ENCODE measurements at places on chromosomes 3 and 15.

- DNase-seq = no peak
Measured at GRCh38 chr15:26087881-26088280, 224.8 kb upstream of the ATP10A start.

- DNase-seq = no peak
Measured at GRCh38 chr3:190558796-190559195, 44.9 kb downstream of the IL1RAP start.

DNA sequence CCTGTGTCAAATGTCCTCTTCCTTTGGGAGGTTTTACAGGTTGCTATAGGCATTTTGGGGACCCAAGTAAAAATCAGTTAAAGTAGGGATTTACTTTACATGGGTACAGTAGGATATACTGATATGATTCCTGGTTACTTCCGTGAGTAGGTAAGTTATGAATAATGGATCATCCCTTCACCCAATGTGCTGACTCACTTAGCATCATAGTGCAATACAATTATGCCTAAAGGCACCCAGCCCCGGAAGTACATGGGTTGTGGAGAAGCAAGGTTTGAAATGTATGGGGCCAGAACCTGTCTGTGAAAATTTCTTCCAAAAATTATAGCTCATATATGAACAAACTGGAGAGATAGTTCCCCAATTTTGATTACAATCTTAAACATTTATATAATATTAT is 64.0 kb downstream of the GLB1 start:
- DNase-seq = no peak

GRCh38 chr3:194072691-194073279 is 63.2 kb upstream of the HES1 start:
- DNase-seq = no peak

- DNase-seq = peak; percentile 79
Measured at GRCh38 chr15:73950831-73951561, 24.7 kb downstream of the LOXL1 start.

GRCh38 chr3:131216801-131217200 is 164.8 kb upstream of the NUDT16 start:
- DNase-seq = no peak

- DNase-seq = no peak
Measured at GRCh38 chr15:74234598-74234875, 1.6 kb upstream of the CCDC33 start.

GRCh38 chr3:127074900-127075360 is 92.0 kb downstream of the PLXNA1 start:
- no peak for DNase-seq

DNA sequence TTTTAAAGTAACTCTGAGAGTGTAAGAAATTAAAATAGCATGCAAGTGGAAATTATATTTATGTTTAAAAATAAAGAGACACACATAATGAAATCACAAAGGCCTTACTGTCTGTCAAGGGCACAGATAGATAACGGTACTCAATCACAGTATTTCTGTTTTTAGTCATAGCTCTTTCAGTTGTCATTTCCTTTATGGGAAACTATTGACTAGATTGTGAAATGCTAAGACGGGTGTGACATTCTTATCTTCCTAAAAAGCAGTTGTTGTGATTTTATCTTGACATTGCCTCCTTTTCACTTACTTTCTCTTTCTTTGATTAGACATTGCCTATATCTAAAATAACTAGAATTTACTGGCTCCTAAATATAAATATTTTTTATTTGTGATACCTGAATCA is 100.1 kb upstream of the PLSCR5 start:
- no peak for DNase-seq

GRCh38 chr3:10688126-10688525 is 127.9 kb upstream of the SLC6A11 start:
- DNase-seq = no peak

DNA sequence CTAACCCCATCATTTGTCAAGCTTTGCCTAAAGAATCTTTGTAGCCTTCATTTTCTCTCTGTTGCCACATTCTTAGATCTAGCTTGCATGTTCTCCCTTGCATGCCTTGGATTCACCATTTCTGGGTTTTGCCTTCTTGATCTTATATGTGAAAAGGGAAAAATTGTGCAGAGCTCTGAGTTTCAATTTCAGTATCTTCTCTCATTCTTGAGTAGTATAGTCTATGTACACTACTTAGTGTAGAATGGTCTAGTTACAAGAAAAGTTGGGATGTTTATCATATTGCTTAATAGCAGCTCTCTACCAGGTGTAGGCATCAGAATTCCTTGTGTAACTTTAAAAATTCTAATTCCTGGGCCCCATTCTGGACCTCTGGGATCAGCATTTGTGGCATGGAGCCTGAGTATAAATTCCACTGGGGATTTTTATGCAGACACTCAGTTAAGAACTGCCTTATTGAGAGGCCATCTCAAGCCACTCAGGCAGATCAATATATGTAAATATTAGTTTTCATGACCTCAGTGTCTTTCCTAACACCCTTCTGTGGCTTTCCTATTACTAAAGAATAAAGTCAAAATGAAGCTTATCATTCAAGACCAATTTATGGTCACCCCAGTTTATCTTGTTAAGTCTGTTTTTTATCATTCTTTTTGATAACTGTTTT is 23.4 kb downstream of the GTF2E1 start:
- DNase-seq = no peak

- DNase-seq = no peak
Measured at GRCh38 chr15:56943403-56943802, 25.0 kb downstream of the TCF12 start.

GRCh38 chr3:153161138-153161713 is 800 bp upstream of the RAP2B start:
- DNase-seq = peak; percentile 85

- DNase-seq = no peak
Measured at GRCh38 chr3:46604127-46604526, 8.2 kb upstream of the FAM240A start.

- DNase-seq = no peak
Measured at GRCh38 chr15:50318697-50319096, 36.3 kb downstream of the GABPB1 start.

GRCh38 chr3:178456621-178457285 is 79.5 kb upstream of the KCNMB2 start:
- DNase-seq = no peak

DNA sequence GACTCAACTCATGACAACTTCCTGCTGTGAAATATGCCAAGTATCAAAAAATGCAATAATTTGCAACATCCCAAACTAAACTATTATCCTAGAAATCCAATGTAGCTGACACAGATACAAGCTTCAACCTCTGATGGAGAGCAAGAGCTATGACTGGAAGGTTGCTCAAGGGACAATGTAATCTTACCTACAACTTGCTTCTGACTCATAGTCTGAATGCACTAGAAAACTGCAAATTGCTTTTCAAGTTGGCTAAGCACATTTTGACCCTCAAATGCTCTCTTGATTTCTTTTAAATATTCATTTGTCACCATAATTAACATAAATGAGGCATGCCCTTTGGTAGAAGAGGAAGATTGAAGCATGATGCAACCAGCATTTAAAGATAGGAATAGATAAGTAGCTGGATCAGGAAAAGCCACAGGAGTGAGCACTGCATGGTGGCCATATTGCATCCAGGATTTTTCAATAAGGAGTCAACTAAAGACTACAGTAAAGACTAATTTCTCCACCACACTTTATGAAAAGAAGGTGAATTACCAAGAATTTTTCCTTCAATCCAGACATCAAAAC is 630.8 kb upstream of the GBE1 start:
- DNase-seq = no peak

- no peak for DNase-seq
Measured at GRCh38 chr3:72185549-72186399, 400.8 kb upstream of the PROK2 start.

GRCh38 chr3:18228060-18228459 is 197.1 kb downstream of the SATB1 start:
- DNase-seq = no peak

GRCh38 chr3:186421946-186422345 is 59.9 kb upstream of the DGKG start:
- no peak for DNase-seq

DNA sequence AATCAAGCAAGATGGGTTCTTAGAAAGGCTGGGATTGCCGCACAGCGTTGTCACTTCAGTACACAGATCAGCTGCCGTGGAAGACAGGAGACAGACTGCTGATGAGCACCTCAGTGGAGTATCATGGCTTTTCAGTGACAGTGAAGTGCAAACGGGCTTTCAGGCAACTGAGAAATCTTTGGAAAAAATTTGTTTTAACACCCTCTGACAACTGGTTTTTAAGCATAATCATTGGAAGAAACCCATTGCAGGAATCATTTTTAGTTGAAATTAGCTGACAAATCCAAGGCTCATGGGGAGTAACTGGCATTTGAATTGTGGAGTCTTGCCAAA is 418.8 kb downstream of the OTOL1 start:
- DNase-seq = no peak

- no peak for DNase-seq
Measured at GRCh38 chr3:183697123-183697609, 431 bp upstream of the YEATS2 start.

- DNase-seq = no peak
Measured at GRCh38 chr3:129547241-129547640, 4.3 kb downstream of the H1-8 start.

- DNase-seq = no peak
Measured at GRCh38 chr3:144516026-144516425, 544.4 kb downstream of the DIPK2A start.

DNA sequence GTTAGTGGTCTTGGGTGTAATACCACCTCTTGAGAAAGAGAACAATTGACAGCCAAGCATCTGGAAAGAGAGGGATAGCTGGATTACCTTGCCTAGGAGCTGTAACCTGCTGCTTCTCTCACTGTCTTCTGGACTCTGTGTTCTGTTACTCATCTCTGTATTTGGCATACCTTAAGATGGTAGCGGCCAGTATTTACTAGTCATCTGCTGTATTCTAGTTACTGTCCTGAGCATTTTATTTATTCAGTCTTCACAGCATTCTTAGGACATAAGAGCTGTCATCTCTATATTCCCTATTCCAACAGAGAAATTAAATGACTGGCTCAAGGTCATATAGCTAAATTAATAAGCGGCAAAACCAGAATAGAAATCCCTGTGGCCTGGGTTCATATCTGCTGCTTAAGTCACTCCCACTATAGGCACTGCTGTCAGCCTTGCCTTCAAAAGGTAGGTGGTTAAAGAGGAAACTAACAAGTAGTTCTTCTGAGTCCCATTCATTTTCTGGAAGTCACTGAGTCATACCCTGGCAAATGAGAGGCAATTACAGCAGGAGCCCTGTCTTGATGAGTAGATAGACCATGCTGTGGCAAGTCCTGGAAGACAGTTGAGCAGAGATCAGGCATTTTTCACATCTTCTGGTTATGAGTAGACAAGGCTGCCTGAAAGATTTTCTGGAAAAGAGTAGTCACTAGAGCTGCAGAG is 68.2 kb downstream of the RAB7A start:
- no peak for DNase-seq

DNA sequence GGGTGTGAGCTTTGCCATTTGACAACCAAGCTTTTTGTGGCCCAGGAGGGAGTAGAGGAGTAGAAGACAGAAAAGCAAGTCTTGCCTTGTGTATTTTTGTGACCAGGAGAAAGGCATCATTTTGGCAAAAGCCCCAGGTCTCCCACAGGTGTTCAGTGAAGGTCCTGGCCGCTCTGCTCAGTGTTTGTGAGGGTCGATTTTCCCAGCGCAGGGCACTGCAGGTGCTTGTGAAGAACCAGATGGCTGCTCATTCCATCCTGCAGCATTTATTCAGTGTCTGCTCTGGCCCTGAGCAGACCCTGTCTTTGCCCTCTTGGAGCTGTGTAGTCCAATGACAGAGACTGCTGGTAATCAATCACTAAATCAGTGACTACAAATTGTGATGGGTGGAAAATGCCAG is 19.5 kb downstream of the TRAK1 start:
- DNase-seq = no peak

DNA sequence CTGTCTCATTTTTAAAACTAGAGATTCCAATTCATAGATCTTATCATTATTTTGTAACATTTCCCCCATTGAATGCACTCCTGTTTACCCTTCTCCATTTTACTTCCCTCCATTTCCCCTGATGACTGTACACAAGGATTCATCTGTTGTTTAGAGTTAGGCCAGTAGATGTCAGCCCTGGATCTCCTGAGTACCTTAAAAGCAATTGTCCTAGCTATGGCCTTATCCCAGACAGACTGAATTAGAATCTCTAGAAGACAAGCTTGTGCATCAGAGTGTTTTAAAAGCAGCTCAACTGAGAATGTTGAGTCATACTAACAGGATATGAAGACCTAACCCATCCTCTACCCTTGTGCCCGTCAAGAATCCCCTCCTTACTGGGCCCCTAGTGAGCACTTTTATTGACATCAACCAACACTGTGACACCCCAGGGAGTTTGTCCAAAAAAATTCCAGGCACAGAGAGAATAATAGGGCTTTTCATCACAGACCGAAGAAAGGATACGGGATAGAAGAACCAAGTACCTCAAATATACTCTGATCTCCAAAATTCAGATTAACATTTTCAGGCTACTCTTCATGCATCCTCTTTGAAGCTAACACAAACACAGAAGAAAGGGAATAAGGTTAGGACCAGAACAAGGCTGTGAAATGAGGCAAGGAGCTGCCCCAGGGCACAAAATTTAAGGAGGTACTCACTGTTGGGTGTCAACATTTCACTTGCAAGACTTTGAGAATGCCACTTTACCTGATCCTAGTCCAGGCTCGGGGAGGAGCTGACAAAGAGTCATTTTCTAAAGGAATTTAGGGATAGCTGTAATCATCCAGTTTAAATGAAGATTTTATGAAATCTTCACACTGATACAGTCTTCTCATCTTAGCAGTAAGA is 17.1 kb downstream of the ZBED2 start:
- DNase-seq = no peak

DNA sequence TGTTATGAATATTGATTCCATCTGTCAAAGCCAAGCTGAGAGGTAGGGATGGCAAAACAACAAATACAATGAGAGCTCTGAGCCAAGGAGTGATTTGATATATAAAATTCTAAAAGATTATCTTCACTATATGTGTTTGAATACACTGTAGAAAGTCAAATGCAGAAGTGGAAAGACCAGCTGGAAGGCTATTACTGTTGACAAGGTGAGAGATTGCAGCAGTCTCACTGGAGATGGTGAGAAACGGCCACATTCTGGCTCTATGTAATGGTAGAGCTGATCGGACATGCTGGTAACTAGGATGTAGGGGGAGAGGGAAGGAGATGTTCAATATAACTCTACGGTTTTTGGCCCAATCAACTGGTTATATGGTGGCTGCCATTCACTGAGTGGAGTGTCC is 434.2 kb upstream of the SUCLG2 start:
- DNase-seq = no peak

DNA sequence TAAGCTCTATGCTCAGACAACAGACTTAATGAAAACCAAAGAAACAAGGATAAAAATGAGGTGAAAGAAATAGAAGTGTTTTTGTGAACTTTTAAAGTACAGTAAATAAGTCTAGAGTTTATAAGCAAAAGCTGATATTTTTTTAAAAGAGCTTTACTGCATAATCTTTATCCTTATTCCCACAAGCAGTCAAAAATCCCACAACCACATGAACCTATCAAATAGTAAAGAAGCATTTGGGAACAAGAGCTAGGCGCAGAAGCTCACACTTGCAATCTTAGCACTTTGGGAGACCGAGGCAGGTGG is 103.8 kb upstream of the TJP1 start:
- no peak for DNase-seq

DNA sequence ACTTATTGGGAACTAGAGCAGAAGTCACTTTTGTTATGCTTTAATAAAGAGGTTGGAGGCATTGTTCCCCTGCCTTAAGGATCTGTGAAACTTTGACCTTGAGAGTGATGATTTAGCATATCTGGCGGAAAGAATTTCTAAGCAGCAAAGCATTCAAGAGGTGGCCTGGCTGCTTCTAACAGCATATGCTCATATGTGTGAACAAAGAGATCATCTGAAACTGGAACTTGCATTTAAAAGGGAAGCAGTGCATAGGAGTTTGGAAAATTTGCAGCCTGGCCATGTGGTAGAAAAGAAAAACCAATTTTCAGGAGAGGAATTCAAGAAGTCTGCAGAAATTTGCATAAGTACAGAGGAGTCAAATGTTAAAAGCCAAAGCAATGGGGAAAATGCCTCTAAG is 56.4 kb upstream of the GOLIM4 start:
- no peak for DNase-seq
